NCI-H774 (cell line): ENCODE measurements at places on chromosomes 2 and 18.

GRCh38 chr2:59171019-59171418 is 929.9 kb upstream of the FANCL start:
- no peak for DNase-seq

DNA sequence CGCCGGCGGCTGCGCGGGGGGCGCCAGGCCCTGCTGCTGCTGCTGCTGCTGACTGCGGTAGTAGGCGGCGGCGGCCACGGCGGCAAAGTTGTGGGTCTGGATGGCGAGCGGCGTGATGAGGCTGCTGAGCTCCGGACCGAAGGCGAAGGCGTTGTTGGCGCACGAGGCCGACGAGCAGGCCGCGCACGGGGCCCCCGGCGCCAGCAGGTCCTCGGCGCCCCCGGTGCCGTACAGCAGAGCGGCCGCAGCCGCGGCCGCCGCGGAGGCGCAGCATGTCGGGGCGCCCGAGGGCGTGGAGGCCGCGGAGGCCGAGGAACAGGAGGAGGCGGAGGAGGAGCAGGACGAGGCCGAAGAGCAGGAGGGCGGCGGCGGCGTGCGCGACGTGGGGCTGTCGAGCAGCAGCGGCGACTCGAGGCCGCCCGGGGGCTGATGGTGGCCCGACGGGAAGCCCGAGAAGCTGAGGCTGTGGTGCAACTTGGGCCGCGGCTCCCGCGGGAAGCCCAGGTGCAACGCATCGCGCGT is 1.8 kb downstream of the ZFP36L2 start:
- DNase-seq = no peak

- DNase-seq = no peak
These were observed 192.5 kb upstream of the FAM98A start for GRCh38 chr2:33791625-33792024.

DNA sequence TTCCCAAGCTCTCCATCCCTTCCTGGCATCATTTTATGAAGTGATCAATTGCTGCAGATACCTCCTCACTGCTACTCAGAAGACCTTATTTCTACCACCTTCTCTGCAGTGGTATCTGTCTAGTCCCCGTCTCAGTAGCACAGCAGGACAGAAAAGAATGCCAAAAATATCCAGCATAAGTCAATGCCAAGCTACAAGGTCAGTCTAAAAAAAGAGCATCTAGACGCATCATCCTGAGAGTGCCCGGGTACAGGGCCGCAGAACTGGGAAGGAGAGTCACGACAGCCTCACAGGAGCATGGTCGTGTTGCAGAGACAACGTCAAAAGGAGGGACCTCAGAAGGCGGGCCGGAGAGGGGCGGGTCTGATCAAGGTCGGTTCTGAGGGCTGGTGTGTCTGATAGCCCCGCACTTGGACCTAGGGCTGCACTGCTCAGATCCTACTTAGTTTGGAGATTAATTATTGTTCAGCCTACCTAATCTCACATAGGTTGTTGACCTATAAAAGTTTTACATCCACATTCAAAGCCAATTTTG is 24.3 kb upstream of the SNTG2 start:
- no peak for DNase-seq

- peak; percentile 66 for DNase-seq
These were observed 44.2 kb upstream of the LYPD6B start for GRCh38 chr2:148994341-148994740.

DNA sequence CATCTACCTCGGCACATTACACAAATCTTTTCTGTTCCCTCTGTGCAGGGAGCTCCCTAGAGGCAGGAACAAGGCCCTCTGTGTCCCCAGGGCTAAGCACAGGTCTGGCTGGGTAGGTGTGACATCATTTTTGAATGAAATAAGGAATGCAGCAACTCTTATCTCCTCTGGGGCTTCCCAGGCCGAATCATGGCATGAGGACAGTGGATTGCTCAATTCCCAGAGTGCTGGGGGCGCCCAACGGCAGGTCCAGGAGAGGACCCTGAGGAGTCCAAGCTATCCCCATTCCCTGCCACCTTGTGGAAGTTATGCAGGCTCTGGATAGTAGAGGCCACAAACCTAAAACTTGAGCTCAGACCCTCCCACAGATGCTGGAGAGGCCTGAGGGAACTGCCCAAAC is 158.0 kb upstream of the RAB6C start:
- no peak for DNase-seq

DNA sequence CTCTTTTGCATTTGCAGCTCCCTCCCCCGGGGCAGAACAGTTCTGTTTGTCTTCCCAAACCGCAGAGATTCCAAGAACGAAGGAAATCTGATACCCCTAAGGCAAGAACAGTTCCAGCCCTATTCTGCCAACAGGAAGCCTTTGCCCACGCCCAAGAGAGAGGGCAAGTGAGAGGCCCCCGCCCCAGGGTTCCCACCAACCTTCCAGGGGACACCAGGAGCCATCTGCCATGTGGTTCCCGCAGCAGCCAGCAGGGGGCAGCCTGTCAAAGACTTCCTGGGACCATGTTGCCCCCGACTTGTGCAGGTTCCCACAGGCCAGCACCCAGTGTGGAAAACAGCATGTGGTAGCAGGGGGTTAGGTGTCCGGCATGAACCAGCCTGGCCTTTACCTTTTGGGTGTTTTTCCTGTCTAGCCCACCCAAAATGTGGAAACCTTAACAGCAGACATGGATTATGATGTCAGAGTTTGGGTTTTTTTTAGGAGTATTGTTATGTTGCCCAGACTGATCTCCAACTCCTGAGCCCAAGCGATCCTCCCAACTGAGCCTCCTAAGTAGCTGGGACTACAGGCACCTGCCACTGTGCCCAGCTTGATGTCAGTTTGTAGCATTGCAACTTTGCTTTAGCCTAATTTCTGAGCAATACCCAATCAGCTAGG is 21.7 kb upstream of the EFHD1 start:
- DNase-seq = no peak

DNA sequence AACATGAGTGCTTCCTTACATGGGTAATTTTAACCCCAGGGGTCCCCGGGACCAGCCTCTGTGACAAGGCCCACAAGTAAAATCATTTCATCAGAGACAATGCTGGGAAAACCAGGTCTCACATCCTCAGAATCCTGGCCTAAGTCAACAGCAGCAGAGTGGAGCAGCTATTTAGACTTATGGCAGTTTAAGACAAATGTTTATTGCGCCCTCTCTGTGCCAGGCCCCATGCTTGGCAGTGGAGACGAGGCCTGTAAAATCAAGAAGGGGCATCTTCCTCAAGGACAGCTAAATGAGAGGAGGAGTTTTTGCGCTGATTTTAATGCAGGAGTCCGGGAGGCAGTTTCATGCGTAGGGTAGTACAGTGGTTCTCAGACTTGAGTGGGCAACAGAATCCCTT is 56.0 kb upstream of the ACAA2 start:
- DNase-seq = no peak
